ENCODE measurements at places on chromosomes 7 and 10. TPM values are rescaled to one million over a fixed set of nuclear protein-coding genes. Genes with fewer than 3 reads are reported as not detected.

DNA sequence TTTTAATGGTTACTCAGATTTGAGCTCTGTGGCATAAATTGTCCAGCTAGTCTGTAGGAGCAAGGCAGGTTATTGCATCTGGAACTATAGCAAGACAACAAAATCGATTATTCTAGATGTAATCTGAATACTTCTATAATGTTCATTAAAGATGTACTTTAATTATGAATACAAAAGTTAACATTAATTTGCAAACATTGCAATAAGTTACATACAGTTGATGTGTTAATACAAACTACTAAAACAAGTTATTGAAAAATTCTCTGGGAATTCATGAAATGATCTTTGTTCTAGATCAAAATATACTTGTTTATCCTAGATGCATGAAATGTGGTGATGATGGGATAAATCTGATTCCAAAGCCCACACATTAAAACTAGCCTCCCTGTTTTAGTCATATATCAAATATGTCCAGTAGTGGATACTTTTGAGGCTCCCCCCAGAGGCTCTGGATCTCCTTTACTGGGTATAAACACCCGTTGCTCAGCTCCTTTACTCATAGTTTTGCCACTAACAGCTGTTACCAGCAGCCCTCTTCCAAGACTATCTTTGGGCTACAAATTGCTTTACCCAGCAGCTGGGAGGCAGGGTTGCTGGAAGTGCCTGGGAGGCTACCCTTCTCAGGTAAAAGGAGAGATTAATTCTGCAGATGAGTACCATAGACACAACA is 78.1 kb downstream of the ARL4A start:
- DNase-seq: no peak

DNA sequence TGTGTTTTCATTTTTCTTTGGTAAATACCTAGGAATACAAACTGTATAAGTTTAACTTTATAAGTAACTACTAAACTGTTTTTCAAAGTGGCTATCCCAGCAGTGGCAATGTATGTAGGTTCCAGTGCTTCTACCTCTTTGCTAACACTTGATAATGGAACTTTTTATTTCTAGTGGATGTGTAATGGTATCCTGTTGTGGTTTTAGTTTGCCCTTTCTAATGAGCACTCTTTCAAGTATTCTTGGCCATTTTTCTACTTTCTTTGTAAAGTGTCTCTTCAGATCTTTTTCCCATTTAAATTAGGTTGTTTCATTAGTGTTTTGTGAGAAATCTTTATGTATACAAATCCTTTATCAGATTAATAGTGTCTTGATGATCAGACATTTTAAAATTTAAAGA is 4.6 kb downstream of the KIF20B start:
- no peak for DNase-seq

DNA sequence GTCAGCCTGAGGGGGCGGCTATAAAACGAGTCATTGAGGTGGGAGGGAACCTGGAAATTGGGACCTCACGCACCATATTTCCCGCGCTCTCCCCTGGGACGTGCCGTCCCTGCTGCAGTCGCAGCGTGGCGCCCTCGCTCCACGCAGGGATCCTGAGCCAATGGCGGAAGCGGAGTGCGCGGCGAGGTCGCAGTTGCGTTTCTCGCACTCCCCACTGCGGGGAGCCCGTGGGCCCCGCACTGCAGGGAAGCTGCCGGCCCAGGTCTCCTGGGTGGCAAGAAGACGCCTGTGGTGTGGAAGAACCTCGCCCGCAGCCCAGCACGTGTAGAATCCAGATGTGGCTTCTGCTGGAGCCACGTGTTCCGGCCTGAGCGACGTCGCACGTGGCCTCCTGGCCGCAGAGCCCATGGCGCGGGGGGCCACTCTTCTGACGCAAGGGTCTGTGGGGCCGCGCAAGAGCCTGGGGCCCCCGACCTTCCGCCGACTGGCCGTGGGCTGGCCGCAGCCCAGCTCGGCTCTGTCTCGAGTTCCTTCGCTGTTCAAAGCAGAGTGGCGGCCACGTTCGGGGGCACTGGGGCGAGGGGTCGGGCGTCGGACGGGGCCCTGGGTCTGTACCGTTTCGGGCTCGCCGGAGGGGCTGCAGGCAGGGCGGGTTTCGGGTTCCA is 26.4 kb downstream of the HIF1AN start:
- DNase-seq: peak; percentile 72

- DNase-seq: no peak
Observed at GRCh38 chr10:77837248-77837924, 89.2 kb downstream of the DLG5 start.

CPA5 gene
- polyA plus RNA-seq: not detected

Measured in right renal cortex interstitium (tissue), 3 donors.